Natural killer cell treated with Interleukin-12 subunit alpha and Interleukin-12 subunit beta and Interleukin-15 and Interleukin-18, amount 100 ng/mL, for 72 hours (primary cell): ENCODE measurements at places on chromosomes 3 and 15. TPM values are rescaled to one million over a fixed set of nuclear protein-coding genes. Genes with fewer than 3 reads are reported as not detected.

SLITRK3 gene
- not detected for total RNA-seq

ACTRT3 gene
- total RNA-seq = 1.5 TPM

CHRD gene
- total RNA-seq = not detected

ZNF501 gene
- 0.61 TPM for total RNA-seq

TTC14 gene
- total RNA-seq = 49.4 TPM
